ENCODE measurements at places on chromosomes 6 and 20.

DNA sequence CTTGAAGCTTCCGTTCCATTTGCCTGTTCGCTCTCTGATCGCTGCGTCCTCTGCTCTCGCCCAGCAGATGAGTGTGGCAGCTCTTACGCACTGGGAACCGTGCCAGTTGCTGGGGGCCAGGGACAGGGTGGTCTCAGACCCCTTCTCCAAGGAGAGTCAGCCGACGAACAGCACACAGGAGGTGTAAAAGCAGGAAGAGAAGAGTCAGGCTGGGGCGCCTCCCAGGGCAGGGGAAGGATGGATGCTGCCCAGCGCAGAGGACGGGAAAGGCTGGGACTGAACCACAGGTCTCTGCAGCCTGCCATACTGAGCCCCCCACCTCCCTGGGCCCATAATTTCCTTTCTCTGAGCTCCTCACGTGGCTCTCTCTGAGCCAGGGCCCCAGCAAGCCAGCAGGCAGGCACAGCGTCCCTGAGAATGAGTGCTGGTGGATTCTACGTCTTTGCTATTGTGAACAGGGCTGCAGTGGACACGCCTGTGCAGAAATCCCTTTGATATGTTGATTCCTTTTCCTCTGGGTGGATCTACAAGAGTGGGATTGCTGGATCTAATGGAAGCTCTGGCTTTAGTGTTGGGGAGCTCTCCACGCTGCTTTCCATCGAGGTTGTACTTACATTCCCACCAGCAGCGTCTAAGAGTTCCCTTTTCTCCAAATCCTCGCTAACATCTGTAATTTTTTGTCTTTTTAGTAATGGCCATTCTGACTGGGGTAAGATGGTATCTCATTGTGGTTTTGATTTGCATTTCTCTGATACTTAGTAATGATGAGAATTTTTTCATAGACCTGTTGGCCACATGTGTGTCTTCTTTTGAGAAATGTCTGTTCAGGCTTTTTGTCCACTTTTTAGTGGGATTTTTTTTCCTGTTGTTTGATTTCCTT is 104.1 kb downstream of the PSMB1 start:
- no peak for DNase-seq

GRCh38 chr6:91716361-91716760 is 1129.5 kb upstream of the MAP3K7 start:
- DNase-seq = no peak

DNA sequence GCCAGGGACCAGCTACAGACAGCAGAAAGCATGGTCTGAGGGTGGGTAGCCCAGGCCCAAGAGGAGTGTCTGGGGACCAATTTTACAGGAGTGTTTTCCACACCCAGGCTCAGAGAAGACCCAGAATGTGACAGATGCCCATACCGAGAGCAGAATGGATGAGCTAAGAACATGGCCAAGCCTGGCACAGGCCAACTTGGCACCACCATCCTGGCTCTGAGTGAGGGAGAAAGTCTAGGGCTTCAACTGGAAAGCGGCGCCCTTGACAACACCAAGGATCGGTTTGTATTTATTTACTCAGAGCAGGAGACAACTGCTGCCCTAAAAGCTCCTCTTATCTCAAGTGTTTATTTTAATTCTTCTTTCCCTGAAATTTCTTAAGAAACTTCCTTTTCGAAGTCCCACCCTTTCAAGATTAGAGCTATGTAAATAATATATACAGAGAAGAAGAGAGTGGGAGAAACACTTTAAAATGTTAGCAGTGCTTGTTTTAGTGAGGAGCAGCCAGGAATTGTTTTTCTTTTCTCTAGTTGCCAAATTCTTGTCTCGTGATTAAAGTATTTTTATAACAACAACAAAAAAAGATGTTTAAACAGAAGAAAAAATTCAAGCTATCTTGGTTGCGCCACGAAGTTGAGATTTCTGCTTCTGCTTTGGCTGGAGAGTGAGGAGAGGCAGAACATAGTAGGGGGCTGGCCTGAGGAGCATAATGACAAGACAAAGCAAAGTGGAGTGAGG is 16.2 kb downstream of the TNXB start:
- DNase-seq = no peak

- no peak for DNase-seq
Observed at GRCh38 chr6:56692523-56693245, 50.0 kb upstream of the DST start.

GRCh38 chr20:42099101-42099500 is 480.9 kb upstream of the CHD6 start:
- DNase-seq = no peak

GRCh38 chr6:38198219-38198618 is 378.7 kb downstream of the ZFAND3 start:
- no peak for DNase-seq

- no peak for DNase-seq
Observed at GRCh38 chr6:11224966-11225463, 7.5 kb downstream of the NEDD9 start.

GRCh38 chr6:30168741-30169140 is 5.4 kb downstream of the TRIM15 start:
- no peak for DNase-seq

- no peak for DNase-seq
Observed at GRCh38 chr6:151681433-151682059, 125.9 kb upstream of the ESR1 start.

DNA sequence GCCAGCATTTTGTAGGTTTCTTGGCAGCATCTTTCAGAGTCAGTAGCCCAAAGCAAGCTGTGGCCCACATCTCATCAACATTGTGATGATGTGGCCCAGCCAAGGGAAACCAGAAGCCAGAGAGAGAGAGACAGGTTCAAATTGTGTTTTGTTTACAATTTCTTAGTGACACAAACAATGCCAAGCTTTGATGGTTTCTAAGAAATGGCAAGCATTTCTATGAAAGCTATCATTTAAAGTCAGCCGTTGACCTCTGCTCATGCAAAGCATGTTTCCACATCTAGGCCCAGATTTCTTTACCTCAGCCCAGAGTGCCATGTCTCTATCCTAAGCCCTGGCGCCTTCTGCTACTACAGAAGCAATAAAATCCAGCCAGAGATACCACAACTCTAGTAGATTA is 32.9 kb downstream of the GCM1 start:
- DNase-seq = no peak

GRCh38 chr20:24199501-24199900 is 210.9 kb upstream of the GGTLC1 start:
- no peak for DNase-seq

DNA sequence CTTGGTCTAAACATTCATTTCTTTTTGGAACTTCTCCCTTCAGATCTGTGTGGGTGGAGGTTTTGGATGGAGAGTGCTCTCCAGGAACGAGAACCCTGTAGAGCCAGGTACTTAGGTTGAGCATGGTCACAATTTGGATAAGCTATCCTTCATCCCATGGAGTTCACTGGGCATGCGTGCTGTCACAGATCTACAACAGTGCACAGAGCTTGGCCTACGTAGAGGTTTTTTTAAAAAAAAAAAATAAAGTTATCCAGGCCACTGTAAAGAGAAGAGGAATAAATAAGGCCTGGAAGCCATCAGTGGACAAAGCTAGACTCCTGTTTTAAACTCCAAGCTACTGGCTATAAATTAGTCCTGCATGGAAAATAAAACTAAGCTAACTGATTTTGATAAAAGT is 165.6 kb downstream of the SLC24A3 start:
- no peak for DNase-seq

DNA sequence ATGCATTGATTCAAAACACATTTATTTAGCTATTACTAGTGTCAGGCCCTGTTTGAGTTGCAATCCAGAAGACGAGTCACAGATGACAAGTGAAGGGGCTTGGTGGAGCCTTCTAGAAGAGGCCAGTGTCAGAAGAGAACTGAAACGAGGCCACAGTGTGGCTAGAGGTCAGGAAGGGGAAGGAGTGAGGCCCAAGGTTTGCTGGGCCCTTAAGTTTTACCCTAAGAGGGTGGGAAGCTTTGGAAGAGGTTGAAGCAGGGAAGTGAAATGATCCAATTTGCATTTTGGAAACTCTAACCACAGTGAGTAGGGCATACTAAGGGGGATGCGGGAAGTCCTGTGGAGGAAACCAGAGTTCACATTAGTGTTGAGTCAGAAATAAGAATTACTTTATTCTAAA is 25.0 kb downstream of the TTK start:
- no peak for DNase-seq

DNA sequence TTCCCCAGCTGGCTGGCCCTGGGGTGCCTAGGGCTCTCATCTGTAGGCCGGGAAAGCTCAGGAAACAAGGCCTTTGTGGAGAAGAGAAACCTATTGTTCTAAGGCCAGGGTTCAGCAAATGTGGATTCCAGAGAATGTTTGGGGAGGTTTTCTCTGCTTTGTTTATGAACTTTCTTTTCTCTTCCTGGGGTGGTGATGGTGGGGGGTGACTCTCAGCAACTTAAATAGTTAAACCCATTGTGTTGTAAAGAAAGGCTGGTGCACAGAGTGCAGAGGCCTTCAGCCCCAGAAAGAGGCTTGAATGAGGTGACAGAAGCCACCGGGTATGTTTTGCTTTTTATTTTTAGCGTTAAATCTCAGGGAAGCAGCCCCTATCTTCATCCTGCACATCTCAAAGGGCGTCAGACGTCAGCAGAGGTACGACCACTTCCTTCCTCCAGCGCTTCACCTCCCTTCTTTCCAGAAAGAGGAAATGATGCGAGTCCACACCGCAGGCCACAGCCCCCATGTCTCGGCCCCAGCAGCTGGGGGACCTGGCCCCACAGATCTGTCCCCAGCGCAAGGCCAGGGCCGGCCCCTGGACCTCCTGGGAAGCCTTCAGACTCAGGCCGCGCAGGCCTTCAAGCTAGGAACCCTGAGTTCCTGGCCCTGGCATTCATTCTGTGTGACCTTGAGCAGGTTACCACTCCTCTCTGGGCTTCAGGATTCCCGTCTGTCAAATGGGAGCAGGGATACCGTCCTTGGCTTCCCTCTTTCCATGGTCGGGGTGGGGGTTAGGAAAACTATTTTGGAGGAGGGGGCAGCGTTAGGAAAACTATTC is 605 bp upstream of the PPP1R16B start:
- DNase-seq = peak; percentile 29

GRCh38 chr20:21090111-21090618 is 16.0 kb downstream of the LINC00237 start:
- no peak for DNase-seq

- no peak for DNase-seq
Observed at GRCh38 chr20:59308493-59309201, 8.2 kb downstream of the EDN3 start.

GRCh38 chr6:22737331-22737730 is 168.0 kb downstream of the HDGFL1 start:
- DNase-seq = peak; percentile 34

- no peak for DNase-seq
Observed at GRCh38 chr20:38829296-38829875, 23.9 kb downstream of the PPP1R16B start.

- DNase-seq = no peak
Observed at GRCh38 chr6:35320031-35320410, 22.3 kb upstream of the PPARD start.

DNA sequence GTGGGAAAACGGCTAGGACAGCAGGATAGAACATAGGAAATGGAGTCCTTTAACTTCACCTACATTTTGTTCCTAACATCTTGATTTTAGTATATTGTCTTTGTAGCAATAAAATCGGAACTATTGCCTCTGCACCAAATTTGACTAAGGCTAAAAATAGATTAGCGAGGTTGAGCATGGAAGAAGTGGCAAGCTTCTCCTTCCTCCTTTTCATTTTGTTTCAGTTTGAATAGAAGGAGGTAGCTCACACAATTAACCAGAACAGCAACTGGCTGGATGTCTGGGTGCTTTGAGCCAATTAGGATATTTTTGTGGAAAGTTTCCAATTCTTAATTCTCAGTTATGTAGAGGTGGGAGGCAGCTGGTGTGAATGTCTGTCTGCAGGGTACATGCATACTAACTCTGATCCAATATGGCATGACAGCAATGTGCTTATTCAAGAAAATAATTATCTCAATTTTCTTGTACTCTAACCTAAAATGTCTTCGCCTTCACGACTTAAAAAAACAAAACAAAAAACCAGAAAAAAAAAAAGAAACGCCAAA is 3.1 kb upstream of the HECA start:
- no peak for DNase-seq

DNA sequence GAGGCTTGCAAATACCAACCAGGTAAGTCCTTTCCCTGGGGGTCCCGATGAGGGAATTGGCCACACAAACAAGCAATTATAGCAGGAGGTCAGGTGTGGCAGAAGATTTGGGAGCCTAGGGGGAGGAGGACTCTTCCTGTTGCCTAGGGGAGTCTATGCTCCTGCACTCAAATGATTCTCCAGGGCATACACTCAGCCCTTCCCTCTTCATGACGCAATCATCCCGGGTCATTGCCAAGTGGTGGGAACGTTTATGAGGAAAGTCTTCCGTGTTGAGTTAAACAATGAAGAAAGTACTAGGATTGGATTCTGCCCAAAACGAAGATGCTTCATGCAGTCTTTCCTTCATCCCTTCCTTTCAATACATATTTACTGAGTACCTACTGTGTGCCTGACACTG is 186.5 kb upstream of the TSHZ2 start:
- no peak for DNase-seq

DNA sequence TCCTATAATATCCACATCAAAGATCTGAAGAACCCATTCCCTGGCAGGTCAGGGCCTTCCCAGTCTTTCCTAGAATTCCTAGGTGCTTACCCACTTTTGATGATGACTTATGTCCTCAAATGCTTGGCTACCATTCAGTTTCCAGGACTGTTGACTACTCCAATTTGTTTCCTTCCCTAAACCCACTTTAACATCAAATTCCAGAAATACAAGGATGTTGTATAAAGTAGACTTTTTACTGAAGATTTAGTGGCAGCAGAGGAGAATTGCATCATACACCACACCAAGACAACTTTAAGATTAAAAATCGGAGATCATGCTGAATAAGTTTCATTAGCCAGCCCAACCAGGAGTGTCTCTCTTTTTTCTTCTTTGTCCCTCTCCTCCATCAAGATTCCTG is 203.3 kb upstream of the LAMP5 start:
- no peak for DNase-seq

DNA sequence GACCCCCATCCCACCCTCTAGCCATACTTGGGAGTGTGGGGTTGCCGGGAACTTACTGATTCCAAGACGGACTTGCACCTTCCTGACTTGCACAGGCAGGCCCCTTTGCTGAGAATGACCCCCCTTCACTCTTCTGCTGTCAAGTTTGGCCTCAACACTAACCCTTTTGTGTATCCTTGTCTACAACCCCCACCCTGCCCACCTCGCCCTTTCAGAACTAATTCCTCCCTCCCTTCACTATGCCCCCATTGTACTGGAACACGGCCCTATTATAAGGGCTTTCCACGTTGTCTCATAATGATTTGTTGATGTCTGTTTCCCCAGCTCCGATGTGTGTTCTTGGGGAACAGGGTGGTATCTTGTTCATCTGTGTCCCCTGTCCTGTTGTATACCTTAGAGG is 4.4 kb upstream of the NEDD9 start:
- no peak for DNase-seq

- no peak for DNase-seq
Observed at GRCh38 chr6:163457637-163458561, 43.4 kb downstream of the QKI start.

GRCh38 chr6:87791982-87792381 is 89.9 kb upstream of the AKIRIN2 start:
- DNase-seq = no peak

DNA sequence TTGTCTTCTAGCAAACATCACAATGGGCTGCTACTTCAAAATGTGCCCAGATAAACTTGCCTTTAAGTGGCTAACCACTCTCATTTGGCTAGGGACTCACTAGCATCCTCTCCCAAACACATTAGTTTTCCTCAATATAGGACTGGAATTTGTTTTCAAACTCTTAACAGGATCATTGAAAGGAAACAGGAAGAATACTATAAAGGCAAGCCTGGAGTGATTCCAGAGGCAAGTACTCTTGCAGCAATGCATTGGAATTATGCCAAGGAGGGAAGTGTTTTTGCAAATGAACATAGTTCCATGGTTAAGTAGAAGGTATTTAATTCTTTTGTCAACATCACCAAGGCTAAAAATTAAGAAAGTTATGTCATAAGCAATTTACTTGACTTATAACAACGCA is 12.2 kb downstream of the EPHA7 start:
- DNase-seq = no peak

All from amygdala (tissue), 56 donors.